Skeletal muscle cell (primary cell): ENCODE measurements at places on chromosomes 16 and 17.

DNA sequence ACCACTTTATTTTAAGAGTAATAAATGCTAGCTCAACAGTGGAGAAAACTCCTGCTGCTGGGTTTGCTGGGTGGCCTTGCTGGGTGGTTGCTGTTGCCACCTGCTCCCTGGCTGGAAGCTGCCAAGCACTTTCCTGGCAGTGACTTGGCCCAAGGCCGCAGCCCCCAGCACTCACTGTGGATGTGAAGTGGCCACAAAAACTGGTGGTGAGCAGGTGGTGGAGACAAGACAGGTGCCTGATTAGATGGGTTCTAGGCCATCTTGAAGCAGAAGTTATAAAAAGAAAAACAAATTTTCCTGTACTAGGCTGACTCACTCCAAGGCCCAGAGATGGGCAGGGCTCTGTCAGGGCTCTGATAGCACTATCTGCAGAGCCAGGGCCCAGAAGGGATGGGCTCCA lies 224.7 kb upstream of the NLRP1 start:
- DNase-seq = no peak

GRCh38 chr16:3171855-3172593 lies 16.0 kb upstream of the OR1F1 start:
- DNase-seq = no peak

DNA sequence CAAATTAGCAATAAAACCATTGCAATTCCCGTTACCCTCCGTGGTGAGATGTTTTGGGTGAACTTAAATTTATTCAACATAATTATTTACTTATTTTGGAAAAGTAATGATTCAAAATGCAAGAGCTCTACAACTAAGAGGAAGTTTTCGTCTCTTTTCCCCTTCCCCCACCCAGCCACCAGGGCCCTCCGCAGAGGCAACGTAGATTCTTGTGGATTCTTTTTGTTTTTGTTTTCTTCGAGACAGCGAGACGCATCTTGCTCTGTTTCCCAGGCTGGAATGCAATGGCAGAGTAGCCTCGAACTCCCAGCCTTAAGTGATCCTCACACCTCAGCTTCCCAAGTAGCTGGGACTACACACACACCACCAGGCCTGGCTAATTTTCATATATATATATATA lies 19.2 kb downstream of the CCDC40 start:
- DNase-seq = no peak

DNA sequence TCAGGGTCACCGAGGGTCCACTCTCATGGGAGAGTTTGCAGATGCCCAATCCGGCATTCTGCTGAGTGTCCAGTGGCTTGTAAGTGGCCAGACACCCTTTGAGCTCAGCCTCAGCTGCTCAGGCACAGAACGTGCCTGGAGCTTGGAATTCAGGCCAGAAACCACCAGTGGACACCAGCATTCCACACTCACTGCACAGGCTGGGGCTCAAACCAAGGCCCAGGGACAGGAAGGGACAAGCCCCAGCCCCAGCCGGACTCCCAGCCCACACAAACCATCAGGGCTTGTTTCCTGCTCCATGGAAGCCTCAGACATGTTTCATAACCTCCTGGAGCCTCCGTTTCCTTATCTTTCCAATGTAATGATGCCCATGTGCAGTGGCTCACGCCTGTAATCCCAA lies 5.0 kb upstream of the NPRL3 start:
- no peak for DNase-seq

DNA sequence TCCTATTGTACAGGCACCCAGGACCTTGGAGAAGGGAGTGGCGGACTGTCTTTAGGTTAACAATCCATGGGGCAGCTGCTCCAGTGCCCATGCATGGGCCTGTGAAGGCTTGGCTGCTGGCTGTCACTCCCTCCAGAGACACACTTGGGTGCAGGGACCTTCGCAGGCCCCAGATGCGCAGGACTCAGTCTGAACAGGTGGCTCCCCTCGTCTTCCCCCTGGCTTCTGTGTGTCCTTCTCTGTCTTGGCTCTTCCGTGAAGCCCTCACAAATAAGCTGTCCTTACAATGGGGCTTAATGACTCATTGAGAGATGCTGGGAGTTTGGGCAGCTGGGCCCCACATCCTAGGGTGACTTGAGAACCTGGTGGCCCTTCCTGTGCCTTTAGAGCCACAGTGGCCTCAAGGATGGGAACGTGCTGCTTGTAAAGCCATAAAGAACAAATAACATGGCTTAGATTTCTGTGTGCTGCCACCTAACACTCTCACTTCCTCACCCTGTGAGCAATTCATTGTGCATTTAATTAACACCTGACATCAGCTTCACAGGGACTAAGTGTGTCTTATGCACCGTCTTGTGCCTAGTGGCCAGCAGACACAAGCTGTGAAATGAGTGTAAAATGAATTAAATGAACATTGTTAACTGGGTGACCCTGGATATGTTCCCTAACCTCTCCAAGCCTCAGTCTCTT lies 340.7 kb downstream of the SNX29 start:
- DNase-seq = no peak
